ENCODE measurements at places on chromosomes 3 and 15. TPM values are rescaled to one million over a fixed set of nuclear protein-coding genes. Genes with fewer than 3 reads are reported as not detected.
A peak's percentile ranks its signal among the peaks of the same experiment; 100 is the strongest.

DNA sequence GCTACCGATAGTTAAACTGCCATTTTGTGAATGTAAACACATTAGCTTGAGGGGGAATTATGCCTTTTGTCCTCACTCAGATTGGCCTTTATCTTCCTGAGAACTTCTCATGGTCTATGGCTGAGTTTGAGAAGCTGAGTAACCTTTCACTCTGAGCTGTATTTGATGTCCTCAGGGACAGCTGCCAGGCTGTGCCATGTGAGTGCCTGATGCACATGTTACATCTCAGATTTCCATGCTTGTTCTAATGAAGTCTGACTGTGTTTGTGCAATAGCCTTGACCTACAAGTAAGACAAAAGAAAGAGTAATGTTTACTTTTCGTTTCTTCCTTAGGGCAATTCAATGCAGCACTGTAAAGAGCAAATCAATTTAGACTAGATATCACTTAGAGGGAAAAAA is 44.1 kb upstream of the ARL6 start:
- no peak for DNase-seq

DNA sequence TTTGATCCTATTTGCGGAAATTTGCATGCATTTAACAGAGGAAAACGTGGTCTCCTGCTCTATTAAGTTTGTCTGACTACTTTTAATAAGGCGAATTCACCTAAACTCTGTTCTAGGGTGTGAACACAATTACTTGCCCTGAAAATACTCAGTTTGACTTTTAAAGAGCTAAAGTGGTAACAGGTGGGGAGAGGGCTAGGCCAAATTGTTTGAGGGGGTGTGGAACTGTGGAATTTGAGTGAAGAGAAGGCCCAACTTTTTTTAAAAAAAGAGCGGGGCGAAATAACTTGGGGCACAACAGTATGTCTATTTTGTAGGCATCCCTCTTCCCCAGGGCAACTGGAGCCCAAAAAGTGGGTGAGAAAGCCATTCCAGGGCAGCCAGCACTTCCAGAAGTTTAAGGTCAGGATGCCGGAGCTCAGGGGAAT is 580 bp upstream of the FXR1 start:
- DNase-seq = no peak

GRCh38 chr3:51669241-51670052 is 1.6 kb upstream of the TEX264 start:
- DNase-seq = peak; percentile 49

The PATL2 gene
- total RNA-seq = 80.7 TPM

DNA sequence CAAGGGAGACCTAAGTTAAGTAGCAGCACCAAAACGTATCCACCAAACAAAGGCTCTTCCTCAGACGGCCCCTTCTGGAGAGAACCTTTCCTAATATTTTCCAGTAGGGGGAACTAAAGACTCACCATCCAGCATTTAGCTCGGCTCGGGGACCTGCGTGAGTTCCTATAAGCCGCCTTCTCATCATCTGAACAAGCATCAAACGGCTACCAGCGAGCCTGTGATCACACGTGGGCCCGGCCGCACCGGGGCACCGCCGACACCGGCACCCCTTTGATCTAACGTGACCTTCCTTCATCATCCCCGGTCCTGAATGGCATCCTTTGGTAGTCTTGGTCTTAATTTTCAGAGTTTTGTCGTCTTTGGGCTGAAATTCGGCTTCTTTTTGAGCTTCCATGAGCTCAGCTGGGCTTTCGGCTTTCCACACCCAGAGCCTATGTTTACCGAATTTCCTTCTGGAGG is 1.4 kb upstream of the ROBO2 start:
- DNase-seq = no peak

Measured in naive thymus-derived CD4-positive, alpha-beta T cell (primary cell).